NCI-H1436 treated with DMSO at 0.1 percent for 48 hours (cell line): ENCODE measurements at places on chromosomes 1 and 21.

- no peak for DNase-seq
Measured at GRCh38 chr1:106921186-106921585, 135.3 kb upstream of the PRMT6 start.

DNA sequence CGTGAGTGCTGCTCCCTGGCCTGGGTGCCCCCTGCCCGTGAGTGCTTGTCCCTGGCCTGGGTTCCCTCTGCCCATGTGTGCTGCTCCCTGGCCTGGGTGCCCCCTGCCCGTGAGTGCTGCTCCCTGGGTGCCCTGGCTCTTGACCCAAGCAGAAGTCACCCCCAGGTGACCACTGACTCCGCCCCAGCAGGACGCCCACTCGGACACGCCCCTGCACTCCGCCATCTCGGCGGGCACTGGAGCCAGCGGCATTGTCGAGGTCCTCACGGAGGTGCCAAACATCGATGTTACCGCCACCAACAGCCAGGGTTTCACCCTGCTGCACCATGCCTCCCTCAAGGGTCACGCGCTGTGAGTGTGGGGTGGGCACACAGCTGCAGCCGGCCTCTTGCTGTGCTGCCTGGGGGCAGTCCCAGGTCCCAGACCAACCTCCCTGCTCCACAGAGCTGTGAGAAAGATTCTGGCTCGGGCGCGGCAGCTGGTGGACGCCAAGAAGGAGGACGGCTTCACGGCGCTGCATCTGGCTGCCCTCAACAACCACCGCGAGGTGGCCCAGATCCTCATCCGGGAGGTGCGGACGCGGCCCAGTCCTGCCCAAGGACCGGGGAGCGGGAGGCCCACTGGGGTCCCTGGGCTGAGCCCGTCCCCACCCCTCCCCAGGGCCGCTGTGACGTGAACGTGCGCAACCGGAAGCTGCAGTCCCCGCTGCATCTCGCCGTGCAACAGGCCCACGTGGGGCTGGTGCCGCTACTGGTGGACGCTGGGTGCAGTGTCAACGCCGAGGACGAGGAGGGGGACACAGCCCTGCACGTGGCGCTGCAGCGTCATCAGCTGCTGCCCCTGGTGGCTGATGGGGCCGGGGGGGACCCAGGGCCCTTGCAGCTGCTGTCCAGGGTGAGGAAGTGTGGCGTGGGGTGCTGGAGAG lies 3.9 kb upstream of the MMP23B start:
- DNase-seq: no peak

GRCh38 chr1:39761557-39762260 lies 9.4 kb downstream of the OXCT2 start:
- no peak for DNase-seq

DNA sequence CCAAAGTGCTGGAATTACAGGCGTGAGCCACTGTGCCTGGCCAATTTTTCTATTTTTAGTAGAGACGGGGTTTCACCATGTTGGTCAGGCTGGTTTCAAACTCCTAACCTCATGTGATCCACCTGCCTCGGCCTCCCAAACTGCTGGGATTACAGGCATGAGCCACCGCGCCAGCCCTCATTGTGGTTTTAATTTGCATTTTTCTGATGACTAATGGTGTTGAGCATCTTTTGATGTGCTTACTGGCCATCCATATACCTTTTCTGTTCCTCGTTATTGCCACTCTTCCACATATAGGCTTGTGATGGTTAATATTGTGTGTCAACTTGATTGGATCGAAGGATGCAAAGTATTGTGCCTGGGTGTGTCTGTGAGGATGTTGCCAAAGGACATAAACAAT lies 17.4 kb upstream of the ENAH start:
- DNase-seq: no peak

DNA sequence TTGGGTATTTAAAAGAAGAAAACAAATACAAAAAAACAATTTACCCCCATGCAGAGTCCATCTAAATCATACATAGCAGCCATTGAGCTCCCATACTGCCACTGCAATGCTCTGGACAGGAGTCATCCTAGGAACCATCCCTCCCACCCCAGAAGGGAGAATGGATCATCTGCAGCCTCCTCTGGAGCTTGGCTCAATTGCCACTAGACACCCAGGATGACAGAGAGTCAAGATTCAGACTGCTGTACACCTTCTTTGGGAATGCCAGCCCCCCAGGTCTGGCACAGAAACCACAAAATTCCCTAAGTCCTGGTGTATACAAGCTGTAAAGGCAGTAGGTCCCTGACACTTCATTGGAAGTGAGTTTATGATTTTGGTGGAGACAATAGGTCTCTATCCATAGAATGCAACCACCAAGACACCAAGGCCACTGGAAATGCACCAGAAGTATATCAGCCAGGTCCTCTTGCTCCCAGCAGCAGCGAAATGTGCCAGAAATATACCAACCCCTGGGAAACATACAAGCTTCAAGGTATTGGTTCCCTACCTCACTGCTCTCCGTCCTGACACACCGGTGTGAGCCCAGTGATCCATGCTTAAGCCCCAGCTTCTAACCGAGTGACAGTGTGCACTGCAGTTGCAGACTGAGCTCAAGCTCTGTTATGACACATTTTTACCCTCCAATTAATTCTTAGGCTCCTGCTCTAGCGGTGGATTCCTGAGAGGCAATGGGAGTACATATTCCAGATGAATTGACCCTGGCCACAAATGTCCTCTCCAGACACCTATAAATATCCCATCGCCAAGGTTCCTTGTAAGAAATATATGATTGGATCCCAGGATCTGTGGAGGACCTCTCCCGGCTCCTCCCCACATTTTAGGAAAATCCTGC lies 4.4 kb downstream of the TAL1 start:
- DNase-seq: no peak

DNA sequence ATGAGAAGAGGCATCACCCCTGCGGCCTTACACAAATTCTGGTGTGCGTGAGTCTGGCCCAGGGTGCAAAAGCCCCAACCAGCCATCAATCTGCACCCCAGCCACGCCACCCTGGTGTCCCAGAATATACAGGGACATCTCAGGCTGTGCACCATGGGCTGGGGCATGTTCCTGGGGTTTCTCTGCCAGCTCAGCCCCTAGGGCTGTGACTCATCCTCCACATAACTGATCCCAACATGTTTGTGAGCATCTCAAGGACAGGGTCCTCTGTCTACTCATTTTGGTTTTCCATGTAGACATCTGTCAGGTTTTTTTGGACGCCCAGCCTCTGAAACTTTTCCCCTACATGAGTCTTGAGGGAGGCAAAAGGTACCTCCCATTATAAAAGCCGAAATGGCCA lies 511 bp downstream of the ZNF683 start:
- DNase-seq: no peak

DNA sequence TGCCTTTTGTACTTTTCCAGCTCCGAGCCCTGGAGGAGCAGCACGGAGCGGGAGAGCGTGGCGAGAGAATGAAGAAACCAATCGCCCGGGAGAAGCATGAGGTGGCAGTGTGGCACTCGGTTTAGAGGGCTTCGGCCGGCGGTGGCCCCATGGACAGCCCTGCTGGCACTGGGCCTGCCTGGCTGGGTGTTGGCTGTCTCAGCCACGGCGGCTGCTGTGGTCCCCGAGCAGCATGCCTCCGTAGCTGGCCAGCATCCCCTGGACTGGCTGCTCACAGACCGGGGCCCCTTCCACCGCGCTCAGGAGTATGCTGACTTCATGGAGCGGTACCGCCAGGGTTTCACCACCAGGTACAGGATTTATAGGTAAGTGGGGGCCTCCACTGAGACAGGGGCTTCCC lies 59.0 kb downstream of the BRINP2 start:
- no peak for DNase-seq

DNA sequence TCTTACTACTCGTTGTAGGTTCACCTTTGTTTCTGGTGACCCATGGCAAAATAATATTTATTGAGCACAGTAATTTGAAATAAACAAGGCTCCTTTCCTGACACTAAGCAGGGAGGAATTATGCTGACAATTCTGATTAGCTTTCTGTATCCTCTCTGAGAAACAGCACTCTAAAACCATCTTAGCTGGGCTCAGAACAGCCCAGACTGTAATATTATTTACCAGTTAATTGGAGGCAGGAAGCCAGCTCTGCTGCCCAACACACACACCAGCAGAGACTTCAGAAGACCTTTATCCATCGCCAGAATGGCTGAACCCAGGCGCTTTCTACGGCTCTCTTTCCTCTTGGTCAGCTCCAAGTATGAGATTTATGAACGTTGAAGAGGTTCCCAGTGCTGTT lies 77.6 kb upstream of the FMN2 start:
- no peak for DNase-seq

DNA sequence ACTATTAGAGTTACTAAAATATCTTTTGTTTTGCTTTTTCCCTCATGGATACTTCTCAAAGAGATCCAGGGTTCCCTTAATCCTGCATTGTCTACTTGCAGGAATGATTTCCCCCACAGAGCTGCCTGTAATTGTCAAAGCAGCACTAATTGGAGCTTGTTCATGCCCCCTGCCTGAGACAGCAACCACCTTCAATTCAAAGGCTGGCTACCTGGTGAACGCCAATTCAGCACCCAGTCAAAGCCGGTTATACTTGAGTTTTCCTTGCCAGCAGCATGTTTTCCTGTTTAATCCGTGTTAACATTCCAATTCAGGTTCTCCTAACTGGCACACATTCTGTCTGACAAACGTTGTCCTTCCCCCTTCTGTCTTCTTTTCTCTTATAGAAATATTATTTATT lies 382.9 kb downstream of the NTNG1 start:
- DNase-seq: no peak

GRCh38 chr1:192700834-192701271 lies 64.9 kb downstream of the RGS13 start:
- no peak for DNase-seq

GRCh38 chr1:3533067-3534048 lies 78.0 kb downstream of the MEGF6 start:
- DNase-seq: no peak

GRCh38 chr1:175042650-175043049 lies 19.4 kb upstream of the MRPS14 start:
- DNase-seq: no peak

- no peak for DNase-seq
Measured at GRCh38 chr1:42752284-42752683, 12.2 kb upstream of the CLDN19 start.

- no peak for DNase-seq
Measured at GRCh38 chr1:169914531-169914930, 20.8 kb upstream of the SCYL3 start.

DNA sequence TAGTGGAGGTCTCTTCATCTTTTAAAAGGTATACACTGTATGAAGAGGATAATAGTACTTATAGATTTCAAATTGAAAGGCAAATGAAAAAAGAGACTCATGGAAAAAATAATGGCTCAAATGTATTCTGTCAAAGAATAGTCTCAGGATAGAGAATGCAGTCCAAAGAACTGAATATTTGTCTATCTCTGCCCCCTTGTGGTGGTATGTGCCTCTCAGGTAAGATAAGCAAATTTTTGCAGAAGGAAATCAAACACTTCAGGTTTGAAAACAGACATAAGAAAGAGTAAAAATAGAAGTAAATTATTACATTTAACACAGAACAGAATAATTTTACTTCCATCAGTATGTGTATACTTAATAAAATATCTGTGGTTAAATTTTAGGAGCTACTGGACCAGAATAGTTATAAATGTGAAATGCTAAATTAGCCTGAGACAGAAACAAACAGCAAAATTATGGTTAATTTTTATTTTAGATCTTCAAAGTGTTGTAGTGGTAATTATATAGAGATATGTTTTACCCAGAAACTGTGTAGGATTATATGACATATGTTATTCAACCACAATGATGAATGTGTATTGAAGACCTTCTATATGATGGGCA lies 164.4 kb upstream of the PALMD start:
- DNase-seq: no peak

GRCh38 chr1:2273401-2274090 lies 45.4 kb downstream of the SKI start:
- no peak for DNase-seq
